C1 segment of cervical spinal cord (tissue), 14 donors: ENCODE measurements at places on chromosomes 3 and 15.

- no peak for DNase-seq
Measured at GRCh38 chr3:4417449-4417848, 49.6 kb downstream of the SUMF1 start.

- DNase-seq, result no peak
Measured at GRCh38 chr3:71930056-71930991, 145.4 kb upstream of the PROK2 start.

GRCh38 chr15:88835646-88836045 is 32.4 kb downstream of the ACAN start:
- no peak for DNase-seq

DNA sequence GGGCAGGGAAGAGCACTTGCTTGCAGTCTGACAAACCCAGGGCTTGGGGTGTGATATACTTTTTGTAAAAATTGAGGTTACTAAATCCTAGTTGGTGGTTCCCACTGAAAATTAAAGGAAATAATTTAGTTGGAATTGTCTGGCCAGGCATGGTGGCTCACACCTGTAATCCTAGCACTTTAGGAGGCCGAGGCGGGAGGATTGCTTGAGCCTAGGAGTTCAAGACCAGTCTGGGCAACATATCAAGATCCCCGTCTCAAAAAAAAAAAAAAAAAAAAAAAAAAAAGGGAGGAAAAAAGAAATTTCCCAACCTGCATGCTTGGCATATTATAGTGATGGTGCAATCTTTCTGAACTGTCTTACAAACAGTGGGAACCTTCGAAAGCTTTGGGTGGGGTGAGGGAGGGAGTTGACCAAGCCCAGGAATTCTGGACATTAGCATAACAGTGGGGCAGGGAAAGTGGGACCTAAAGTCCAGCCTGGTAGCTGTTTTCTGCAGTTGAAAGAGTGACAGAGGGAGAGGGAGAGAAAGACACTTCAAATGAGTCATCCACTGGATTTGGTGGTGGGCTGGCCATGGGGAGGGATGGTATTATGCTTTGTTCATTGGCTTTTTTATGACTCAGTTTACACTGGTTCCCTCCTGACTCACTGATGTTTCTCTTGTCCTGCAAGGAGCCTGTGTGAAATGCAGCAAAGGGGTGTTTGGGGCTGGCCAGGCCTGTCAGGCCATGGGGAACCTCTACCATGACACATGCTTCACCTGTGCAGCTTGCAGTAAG is 41.1 kb downstream of the LIMD1 start:
- no peak for DNase-seq

DNA sequence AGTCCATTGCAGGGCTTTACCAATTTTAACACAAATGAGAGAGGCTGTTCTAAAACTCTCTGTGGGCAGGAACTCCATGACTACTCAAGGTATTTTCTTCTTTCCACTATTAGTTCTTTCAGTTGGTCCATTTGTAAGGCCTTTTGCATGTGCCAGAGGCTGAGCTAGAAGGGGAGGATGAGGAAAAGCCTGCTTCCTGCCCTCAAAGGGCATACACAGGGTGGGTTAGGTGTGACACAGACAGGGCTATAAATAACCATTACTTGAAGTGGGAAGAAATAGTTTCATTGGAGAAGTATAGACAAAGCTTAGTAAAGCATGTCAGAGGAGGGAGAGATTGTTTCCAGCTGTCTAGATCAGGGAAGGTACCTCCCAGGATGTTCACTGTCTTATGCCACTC is 52.1 kb upstream of the PRTG start:
- no peak for DNase-seq

DNA sequence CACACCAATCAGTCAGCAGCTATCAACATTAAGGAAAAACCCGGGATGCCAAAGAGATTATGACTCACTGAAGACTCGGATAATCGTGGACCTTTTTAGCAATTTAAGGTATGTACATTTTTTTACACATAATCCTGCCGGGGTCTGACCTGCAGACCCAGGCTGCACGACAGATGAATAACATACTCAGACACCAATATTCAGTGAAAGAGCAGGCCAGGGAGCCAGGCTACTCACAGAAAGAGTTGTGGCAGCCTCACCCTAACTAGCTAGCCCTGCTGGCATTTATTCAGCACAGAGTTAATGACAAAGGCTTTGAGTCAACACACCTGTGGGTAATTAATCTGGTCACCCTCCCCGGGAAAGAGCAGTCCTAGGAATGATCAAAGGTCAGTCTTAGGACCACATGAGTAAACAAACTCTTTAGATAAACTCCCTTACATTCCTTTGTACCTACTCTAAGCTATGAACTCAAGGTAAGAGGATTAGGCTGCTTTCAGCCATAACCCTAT is 727.5 kb downstream of the TBL1XR1 start:
- DNase-seq, result no peak

GRCh38 chr3:157065201-157065600 is 94.7 kb downstream of the CCNL1 start:
- no peak for DNase-seq

DNA sequence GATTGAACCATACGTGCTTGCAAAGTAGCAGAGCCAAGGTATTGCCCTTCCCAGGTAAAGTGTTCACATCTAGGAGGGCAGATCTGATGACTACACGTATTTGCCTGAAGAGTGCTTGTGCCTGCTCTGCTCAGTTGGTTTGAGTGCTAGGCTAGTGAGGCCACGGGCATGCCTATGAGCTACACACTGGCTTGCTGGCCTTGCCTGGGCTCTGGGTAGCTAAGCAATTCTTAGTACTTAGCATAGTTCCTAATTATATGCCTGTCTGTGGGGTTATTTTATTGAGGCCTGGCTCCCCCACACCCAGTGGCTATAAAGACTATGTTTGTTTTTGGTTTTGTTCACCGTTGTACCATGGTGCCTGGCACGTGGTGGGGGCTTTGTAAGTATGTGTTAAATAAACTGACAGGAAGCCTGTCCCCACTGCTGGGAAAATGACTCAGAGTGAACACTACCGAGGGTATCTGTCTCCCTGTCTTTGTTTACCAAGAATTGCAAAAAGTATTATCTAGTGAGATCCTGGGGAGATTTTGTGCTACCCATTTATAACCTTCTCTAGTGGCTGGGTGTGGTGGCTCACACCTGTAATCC is 72.1 kb upstream of the ETV5 start:
- no peak for DNase-seq
